Dermis blood vessel endothelial cell (primary cell): ENCODE measurements at places on chromosomes 4 and X. TPM values are rescaled to one million over a fixed set of nuclear protein-coding genes. Genes with fewer than 3 reads are reported as not detected.

DUSP9 gene
- 0.05 and 0.17 TPM in 2 replicates for total RNA-seq

CCDC158 gene
- total RNA-seq: not detected in 2 replicates

RPL10 gene
- total RNA-seq: 3,745 and 6,057 TPM in 2 replicates

SHROOM4 gene
- total RNA-seq: 39.0 and 47.0 TPM in 2 replicates

BEX2 gene
- 0.56 and 0.68 TPM in 2 replicates for total RNA-seq

NAP1L3 gene
- 0.34 and 0.88 TPM in 2 replicates for total RNA-seq

CLNK gene
- not detected in 2 replicates for total RNA-seq

CABS1 gene
- total RNA-seq: not detected in 2 replicates

SOD3 gene
- total RNA-seq: 0.28 TPM in 1 of 2 replicates, not detected in the other

FOXR2 gene
- total RNA-seq: not detected in 2 replicates

MAGED4 gene
- 28.2 and 28.9 TPM in 2 replicates for total RNA-seq

IL13RA1 gene
- total RNA-seq: 80.6 and 85.4 TPM in 2 replicates

AREG gene
- 0.19 and 0.34 TPM in 2 replicates for total RNA-seq

UCP1 gene
- total RNA-seq: not detected in 2 replicates

DLG3 gene
- total RNA-seq: 0.88 and 1.7 TPM in 2 replicates

CT55 gene
- not detected in 2 replicates for total RNA-seq

SLITRK4 gene
- total RNA-seq: 0.14 and 0.34 TPM in 2 replicates

CD40LG gene
- not detected in 2 replicates for total RNA-seq

TCEAL2 gene
- total RNA-seq: not detected in 2 replicates

MAGEE1 gene
- total RNA-seq: 0.68 and 1.2 TPM in 2 replicates

FAM114A1 gene
- total RNA-seq: 141 and 167 TPM in 2 replicates

CDS1 gene
- 0.05 TPM in 1 of 2 replicates, not detected in the other for total RNA-seq

DRP2 gene
- 0.05 TPM in 1 of 2 replicates, not detected in the other for total RNA-seq

TGIF2LX gene
- not detected in 2 replicates for total RNA-seq

G3BP2 gene
- 239 and 264 TPM in 2 replicates for total RNA-seq

TMEM144 gene
- total RNA-seq: 3.2 and 7.7 TPM in 2 replicates

NRK gene
- total RNA-seq: 0.34 and 0.42 TPM in 2 replicates

VCX3A gene
- not detected in 2 replicates for total RNA-seq

MAGEA1 gene
- total RNA-seq: not detected in 2 replicates

GAGE2A gene
- total RNA-seq: not detected in 2 replicates

FGB gene
- total RNA-seq: not detected in 2 replicates

ANOS1 gene
- total RNA-seq: 0.17 and 0.47 TPM in 2 replicates

TCEAL3 gene
- 8.0 and 8.4 TPM in 2 replicates for total RNA-seq

MTMR8 gene
- 0.17 and 0.84 TPM in 2 replicates for total RNA-seq

RBM47 gene
- total RNA-seq: 1.0 and 4.6 TPM in 2 replicates

OCRL gene
- total RNA-seq: 13.8 and 20.3 TPM in 2 replicates

RRH gene
- total RNA-seq: not detected in 2 replicates

HSD17B13 gene
- total RNA-seq: not detected in 2 replicates

SHROOM2 gene
- total RNA-seq: 8.8 and 14.0 TPM in 2 replicates

COQ2 gene
- total RNA-seq: 16.5 and 19.7 TPM in 2 replicates

NOCT gene
- total RNA-seq: 18.5 and 27.6 TPM in 2 replicates

TLR7 gene
- total RNA-seq: not detected in 2 replicates

GCNA gene
- total RNA-seq: 1.6 and 3.2 TPM in 2 replicates

SLC6A14 gene
- not detected in 2 replicates for total RNA-seq
